Fibroblast of upper back skin (primary cell): ENCODE measurements at places on chromosomes 13 and 19.
A peak's percentile ranks its signal among the peaks of the same experiment; 100 is the strongest.

- DNase-seq = no peak
Observed at GRCh38 chr13:61358599-61358998, 57.0 kb downstream of the PCDH20 start.

DNA sequence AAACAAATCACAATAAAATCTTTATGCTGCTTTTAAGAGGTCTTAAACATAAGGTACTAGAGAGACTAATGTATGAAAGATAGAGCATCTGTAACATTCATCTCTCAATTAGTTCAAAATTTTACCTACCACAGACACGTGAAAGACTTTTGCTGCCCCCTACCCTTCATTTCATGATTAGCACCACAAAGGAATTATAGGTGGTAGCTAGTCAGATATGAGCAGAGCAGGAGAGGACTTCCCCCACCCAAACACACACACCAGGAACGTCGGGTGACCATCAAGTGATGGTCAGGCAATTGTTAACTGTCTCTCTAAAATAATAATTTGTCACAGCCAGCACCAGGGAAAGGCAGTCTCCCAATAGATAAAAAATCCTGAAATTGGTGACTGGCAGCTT, 1531.7 kb upstream of the SPRY2 start:
- DNase-seq = no peak

DNA sequence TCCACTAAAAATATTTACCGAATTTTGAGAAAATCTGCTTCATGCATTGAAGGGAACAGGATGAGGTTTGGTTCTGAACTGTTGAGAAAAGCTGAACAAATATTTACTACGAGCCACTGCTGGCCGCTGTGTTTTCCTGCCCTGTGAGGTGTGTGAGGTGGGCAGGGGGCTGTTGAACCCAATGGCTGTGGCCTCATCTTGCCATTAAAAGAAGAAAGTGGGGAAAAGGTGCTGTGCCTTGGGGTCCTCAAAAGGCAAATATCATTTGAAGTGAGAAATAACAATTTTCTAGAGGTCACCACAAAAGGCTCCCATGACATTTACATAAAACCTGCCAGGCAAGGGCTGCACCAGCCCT, 44.7 kb downstream of the KLF2 start:
- no peak for DNase-seq

GRCh38 chr13:109922518-109922917, 136.1 kb upstream of the IRS2 start:
- peak; percentile 35 for DNase-seq

GRCh38 chr19:2577722-2578335, 101.9 kb downstream of the GADD45B start:
- no peak for DNase-seq

DNA sequence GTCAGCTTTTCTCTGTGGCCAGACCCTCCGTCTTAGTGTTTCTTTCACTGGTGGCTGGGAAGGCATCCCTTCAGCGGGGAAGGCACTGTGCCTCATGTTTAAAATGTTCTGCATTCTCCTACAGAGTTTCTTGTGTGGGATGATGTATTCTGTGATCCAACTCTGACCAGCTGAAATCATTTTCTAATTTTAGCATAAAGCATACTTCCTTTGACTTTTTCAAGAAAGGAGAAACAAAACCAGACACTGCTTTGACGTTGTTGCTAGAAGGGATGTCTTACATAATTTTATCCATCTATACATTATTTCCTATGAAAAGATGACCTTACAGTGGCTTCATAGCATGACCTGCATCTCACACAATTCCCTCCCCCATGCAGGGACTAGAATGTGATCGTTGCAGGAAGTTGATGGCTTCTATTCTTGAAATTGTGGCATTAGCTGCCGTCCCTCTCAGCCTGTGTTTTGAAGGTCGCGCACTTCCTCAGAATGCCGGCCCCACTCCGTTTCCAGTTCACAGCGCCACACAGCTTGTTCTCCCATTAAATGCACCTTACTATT, 38.6 kb upstream of the TEX29 start:
- peak; percentile 38 for DNase-seq

DNA sequence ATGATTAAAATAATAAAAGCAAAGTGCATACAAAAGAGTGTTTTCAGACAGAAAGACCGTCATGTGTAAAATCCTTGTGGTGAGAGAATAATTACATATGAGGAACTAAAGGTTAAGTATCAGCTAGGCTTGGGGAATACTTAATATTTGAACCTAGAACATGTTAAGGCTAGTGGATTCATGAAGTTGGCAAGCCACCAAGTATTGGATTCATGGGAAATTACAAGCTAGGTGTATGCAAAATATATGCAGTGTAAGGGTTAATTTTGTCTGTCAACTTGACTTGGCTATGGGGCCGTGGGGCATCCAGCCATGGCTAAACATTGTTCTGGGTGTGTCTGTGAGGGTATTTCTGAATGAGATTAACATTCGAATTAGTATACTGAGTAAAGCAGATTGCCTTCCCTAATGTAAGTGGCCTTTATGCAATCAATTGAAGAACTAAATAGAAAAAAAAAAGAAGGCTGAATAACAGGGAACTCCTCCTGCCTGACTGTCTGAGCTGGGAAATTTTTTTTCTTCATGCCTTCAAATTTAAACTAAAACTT, 533.5 kb upstream of the KLF12 start:
- DNase-seq = no peak

DNA sequence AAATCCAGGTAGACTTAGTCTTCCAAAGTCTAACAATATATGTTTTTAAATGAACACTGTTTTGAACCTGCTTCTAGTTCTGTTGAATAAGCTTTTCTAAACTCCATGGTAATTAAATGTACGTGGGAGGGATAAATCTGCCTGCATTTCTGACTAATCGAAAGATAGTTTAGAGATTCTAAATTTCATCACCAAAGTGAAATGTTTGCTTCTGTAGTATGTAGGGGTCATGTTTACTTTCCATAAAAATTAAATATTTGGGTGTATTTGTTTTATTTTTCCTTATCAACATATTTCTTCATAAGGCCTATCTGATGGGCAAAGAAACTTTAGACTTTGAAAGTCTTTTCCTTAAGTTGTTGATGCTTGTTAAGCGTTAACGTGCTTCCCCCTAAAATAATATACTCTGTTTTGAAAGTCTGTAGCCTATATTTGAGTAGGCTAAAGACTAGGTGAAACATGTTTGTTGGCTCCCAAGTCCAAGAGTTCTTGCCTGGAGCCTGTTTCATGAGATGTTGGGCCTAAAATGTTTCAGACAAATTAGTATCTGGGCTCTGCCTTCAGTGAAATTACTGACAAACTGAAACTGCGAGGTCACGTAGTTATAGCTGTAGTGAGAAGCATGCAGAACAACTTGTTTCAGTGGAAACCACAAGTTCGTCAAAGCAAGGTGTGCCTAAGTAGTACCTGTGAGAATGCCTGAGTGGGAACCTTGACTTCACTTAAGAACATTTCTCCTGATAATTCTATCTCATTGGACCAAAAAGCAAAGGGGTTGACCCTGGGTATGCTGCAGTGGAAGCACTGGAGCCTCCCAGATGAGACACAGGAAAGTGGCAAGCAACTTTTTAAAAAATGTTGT, 126.2 kb downstream of the LMO7 start:
- no peak for DNase-seq

DNA sequence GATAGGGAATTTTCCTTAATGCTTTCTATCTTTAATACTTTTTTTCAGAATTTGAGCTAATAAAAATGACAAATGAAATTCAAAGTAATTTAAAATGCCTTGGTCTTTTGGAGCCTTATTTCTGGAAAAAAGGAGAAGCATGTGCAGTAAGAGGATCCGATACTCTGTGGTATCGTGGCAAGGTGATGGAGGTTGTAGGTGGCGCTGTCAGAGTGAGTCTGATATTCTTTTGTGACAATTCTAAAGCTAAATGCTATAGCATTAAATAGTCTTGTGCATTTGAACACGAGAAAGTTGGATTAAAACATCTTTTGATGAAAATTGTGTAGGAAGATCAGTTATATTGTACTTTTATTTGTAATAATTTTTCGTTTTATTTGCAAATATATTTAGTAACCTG, 95.0 kb downstream of the RNF17 start:
- DNase-seq = no peak

DNA sequence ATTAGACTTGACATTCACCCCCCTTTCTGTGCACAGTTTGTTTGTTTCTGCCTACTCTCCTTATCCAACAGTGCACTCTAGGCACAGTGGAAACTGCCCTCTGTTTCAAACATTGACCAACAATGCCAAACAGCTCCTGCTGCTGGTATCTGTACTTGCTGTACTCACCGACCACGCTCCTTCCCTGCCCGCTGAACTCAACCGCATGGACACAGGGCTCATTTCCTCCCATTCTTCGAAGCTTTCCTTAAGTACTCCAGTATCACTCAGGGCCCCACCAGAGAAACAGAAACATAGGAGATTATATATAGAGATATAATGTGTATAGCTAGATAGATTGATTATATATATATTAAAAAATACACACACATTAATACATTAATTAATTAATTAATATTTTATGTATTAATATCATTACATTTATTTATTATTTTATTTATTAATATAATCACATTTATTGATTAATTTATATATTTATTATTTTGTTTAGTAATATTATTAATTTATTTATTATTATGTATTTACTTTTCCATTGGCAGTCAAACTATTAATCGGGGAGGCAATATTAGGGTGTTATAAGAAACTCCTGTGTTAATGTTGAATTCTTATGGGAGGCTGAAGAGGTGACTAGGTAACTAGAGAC, 1528.2 kb downstream of the EFNB2 start:
- DNase-seq = no peak

GRCh38 chr19:44925114-44925891, 10.9 kb downstream of the APOC1 start:
- peak; percentile 57 for DNase-seq

- peak; percentile 13 for DNase-seq
Observed at GRCh38 chr13:79385694-79386093, 20.4 kb downstream of the RBM26 start.

- no peak for DNase-seq
Observed at GRCh38 chr19:12833418-12833737, 1.0 kb downstream of the RTBDN start.

GRCh38 chr13:47481536-47481935, 519.5 kb downstream of the SUCLA2 start:
- peak; percentile 51 for DNase-seq

DNA sequence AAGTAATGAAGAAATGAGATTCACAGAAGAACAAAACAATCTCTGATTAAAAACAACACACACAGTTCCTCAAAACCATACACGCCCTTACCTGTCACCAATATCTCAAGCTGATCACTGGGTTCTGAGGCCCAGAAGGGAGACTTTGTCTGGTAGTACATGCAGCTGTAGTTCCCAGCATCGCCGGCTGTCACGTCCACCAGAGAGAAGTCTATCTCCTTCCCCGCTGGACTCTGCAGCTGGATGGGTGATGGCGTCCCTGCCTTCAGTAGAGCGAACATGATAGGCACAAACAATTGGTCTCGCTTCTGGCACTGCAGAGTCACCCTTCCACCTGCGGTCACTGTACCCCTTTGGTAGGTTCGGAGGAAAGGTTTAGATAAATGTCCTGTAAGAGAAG, 7.3 kb downstream of the TARM1 start:
- DNase-seq = no peak

GRCh38 chr13:30143666-30144400, 163.5 kb downstream of the KATNAL1 start:
- peak; percentile 61 for DNase-seq

- no peak for DNase-seq
Observed at GRCh38 chr13:51465124-51465523, 12.3 kb upstream of the INTS6 start.

DNA sequence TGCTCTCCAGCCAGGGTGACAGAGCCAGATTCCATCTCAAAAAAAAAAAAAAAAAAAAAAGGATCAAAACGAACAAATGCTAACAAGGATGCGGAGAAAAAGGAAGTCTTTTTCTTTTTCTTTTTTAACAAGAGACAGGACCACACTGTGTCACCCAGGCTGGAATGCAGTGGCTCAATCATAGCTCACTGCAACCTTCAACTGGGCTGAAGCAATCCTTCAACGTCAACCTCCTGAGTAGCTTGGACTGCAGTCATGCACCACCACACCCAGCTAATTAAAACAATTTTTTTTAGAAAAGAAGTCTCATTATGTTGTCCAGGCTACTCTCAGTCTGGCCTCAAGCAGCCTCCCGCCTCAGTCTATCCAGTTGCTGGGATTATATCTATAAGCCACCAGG, 20.8 kb upstream of the OR7A17 start:
- no peak for DNase-seq

DNA sequence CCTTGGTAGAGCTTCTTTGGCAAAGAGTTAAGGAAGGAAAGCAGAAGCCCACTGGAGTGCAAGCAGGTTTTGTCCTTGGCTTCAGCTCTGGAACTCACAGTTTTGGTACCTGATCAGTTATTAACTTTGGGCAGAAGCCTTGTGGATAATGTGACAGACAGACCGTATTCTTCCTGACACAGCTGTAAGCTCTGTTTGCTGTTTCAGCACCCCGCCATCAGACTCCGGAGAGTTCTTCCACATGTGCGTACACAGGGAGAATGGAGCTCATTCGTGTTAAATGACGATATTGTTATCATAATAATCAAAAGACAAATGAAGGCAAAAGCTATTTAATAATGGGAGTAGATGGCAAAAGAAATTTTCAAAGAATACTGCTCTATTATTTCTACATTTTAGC, 155.1 kb upstream of the ARGLU1 start:
- DNase-seq = no peak

DNA sequence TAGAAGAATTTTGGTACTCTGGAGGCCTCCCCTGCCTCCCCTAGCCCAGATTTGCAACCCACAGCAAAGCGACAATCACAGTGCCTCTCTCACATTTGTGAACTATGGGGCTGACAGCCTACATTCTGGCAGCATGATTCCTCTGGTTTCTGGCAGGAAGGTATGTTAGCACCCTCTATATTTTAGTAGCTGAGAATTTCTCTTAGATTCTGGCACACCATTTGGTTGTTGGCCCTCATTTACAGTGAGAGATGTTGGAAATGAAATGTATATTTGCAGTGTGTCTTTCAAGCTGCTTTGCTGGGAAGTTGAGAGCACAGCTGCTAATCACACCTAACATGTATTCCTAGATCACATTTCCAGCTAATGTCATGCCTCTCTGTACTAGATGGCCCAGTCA, 735.0 kb downstream of the FGF9 start:
- no peak for DNase-seq

GRCh38 chr13:39468306-39468705, 134.7 kb downstream of the LHFPL6 start:
- DNase-seq = peak; percentile 49

GRCh38 chr13:95258619-95259194, 42.5 kb downstream of the ABCC4 start:
- DNase-seq = peak; percentile 54

DNA sequence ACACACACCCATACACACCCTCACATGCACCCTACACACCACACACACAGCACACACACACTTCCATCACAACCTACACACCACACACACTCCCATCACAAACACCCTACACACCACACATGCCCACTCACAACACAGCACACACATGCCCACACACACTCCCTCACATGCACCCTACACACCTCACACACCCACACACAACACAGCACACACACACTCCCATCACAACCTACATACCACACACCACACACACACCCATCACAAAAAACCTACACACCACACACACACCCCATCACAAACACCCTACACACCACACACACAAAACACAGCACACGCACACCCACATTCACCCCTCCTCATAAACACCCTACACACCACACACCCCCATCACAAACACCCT, 15.1 kb downstream of the PEPD start:
- DNase-seq = no peak

GRCh38 chr13:77372275-77372674, 45.4 kb upstream of the MYCBP2 start:
- DNase-seq = no peak

- DNase-seq = peak; percentile 58
Observed at GRCh38 chr19:50427997-50428425, 4.7 kb upstream of the MYBPC2 start.

GRCh38 chr13:52743988-52744387, 4.4 kb upstream of the CNMD start:
- DNase-seq = no peak
